Endothelial cell of umbilical vein (primary cell): ENCODE measurements at places on chromosomes 3 and 15. TPM values are rescaled to one million over a fixed set of nuclear protein-coding genes. Genes with fewer than 3 reads are reported as not detected.

The GPR27 gene
- 0.03 TPM in 1 of 2 replicates, not detected in the other for polyA plus RNA-seq

The NAA50 gene
- polyA plus RNA-seq, result 53.1 and 54.0 TPM in 2 replicates

The SATB1 gene
- polyA plus RNA-seq, result 3.9 and 6.0 TPM in 2 replicates

The CEP19 gene
- polyA plus RNA-seq, result 0.53 and 0.87 TPM in 2 replicates

The SLC25A36 gene
- polyA plus RNA-seq, result 12.5 and 17.7 TPM in 2 replicates

- DNase-seq, result no peak
Measured at GRCh38 chr15:69388260-69388705, 25.9 kb upstream of the KIF23 start.

GRCh38 chr3:42906070-42906847, at the start of gene ZNF662:
ZNF662 (plus strand) TSS chr3:42906142; CDS start chr3:42908115, 1,973 bp downstream.
- DNase-seq, result no peak

- DNase-seq, result no peak
Measured at GRCh38 chr15:59539799-59540198, 71.8 kb upstream of the GCNT3 start.

DNA sequence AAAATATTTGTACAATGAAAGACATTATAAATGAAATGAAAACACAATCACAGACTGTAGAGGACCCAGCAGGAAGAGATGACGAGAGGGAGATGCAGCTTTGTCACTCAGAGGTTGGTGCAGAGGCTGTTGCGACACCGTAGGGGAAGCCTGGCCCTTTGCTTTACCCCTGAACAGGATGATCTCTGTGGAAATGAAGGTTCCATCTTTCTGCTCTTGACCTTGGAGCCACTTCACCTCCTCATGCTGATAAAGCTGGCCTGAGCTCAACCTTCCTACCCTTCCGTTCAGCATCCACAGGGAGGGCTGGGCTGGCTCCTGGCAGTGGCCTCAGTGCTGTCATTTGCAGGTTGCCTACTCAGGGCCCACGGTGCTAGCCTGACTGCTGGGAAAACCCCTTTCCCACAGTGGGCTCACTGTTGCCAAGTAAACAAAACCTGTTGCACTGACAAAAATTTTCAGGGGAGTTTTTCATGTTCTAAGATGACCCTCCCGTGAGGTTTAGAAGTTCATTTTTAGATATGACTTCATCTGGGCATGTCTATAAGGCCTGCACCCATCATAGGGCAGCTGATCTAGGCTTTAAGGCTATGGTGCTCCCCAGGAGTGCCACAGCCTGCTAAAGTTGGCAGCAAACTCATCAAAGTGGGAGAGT, 3.0 kb upstream of the CD80 start:
- no peak for DNase-seq

DNA sequence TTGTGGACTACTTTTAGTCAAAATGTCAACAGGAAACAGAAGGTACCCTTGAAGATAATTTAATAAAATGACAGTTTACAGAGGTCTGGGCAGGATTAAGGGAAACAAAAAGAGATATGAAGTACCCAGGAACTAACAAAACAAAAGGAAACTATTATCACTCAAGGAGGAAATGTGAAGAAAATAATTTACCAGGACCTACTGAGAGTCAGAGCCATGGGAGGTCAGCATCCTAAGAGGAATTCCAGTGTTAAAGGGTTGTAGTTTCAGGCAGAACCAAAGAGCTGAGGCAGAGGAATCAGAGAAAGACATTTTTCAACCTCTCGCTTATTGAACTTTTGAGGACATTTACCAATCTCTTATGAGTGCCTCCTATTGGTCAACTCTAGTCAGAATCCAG, 408.9 kb upstream of the CBLB start:
- no peak for DNase-seq

GRCh38 chr15:92018535-92019239, 165.2 kb downstream of the SLCO3A1 start:
- DNase-seq, result no peak
